HuH-7 (cell line): ENCODE measurements at places on chromosomes 2 and 18.

DNA sequence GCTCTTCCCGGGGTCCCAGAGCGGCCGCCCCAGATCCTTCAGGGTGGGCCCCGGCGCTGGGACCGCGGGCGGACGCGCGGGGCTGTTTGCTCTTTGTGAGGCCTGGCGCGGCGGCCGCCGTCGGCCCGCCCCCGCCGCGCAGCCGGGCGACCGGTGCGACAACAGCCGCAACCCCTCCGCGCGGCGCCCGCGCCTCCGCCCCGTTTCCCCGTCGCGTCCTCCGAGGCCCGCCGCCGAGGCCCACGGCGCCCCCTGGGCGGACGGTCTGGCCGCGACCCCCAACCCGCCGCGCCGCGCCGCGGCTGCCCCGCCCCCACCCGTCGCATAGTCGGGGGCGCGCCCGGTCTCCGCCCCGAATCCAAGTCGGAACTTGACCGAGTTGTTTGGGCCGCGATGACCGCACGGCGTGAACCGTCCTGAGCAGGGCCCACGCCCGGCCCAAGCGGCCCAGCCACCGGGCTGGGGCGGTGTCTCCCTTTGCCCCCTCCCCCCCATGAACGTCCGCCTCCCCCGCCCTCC, 448 bp downstream of the YPEL5 start:
- no peak for DNase-seq

DNA sequence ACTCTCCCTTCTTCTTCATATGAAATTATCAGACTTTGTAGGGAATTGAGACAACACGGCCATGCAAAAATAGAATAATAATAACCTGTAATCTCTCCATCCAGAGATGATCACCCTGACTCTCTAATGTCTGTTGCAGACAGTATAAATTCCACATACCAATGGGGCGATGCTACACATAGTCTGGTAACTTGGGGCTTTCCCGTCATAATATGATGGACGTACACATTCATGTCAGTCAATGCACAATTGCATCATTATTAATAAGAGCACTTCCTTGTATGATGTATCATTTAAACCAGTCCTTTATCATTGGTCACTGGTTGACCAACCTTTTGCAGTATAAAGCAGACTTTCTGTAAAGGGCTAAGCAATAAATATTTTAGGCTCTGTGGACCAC, 39.5 kb upstream of the SCLY start:
- DNase-seq: no peak

GRCh38 chr2:54836477-54836876, 113.0 kb downstream of the EML6 start:
- DNase-seq: no peak

DNA sequence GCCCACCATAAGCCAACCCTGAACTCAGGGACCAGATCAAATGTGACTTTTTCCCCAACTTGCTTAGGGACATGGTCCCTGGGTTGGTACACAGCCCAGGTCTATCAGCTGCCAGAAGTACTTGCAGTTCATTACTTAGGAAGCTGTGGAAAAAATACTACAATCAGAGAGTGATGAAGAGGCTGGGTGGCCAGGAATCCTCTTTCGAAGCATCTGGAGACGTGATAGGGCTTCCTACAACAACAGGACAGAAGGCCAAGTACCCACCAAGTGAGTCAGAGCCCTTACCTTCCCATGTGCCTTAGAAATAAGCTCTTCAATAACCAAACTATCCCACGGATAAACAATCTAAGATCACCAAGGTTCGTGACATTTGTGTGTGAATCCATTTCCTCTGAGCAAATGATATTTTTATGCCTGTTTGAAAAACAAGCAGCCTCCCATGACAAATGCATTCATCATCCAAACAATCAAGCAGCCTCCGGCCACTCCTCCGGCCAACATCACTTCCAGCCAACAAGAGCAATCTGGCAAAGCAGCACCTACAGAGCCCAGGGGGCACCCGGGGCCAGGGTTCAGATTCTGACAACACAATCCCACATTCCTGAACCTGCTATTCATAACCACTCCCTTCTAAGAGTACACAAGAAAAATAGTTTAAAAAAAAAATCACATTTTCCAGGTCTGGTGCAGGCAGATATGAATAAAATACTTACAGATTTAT, 26.4 kb downstream of the TBC1D8 start:
- DNase-seq: peak; percentile 59

DNA sequence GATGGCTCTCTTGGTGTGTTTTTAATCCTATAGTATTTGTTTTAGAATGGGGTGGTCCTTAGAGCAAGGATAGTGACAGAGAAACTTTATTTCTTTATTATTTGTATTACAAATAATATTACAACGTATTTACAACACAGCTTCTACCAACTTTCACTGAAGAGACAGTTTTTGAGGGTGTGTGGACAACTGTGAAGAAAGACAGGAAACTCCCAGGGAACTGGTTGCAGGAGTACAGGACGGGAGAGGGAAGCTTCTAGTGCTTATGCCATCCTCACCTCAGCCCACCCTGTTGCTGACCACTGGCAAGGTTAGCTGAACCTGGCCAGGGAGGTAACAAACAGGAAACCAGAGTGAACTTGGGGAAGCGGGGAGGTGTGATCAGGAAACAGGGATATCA, 251.7 kb downstream of the BCL11A start:
- DNase-seq: no peak

GRCh38 chr2:241701399-241702154, at the start of gene ING5:
ING5 (plus strand) TSS chr2:241702039; CDS start chr2:241702066, 27 bp downstream.
- peak; percentile 82 for DNase-seq

DNA sequence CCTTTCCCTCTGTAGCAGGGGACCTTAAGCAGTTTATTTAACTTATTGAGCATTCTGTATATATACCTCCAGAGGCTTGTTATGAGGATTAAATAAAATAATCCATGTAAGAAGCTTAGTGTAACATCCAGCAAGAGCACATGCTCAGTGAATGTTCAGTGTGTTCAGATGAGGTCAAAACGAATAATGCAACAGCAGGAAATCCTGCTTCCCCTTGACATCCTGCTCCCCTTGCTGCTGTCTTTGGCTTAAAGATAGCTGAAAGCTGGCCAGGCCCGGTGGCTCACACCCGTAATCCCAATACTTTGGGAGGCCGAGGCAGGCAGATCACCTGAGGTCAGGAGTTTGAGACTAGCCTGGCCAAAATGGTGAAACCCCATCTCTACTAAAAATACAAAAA, 68.7 kb downstream of the COL4A4 start:
- DNase-seq: no peak

GRCh38 chr2:44680424-44680971, 261.0 kb upstream of the SIX3 start:
- no peak for DNase-seq

- no peak for DNase-seq
Observed at GRCh38 chr2:80815259-80815658, 510.7 kb upstream of the LRRTM1 start.

GRCh38 chr2:236684504-236685256, 115.1 kb downstream of the ACKR3 start:
- no peak for DNase-seq

DNA sequence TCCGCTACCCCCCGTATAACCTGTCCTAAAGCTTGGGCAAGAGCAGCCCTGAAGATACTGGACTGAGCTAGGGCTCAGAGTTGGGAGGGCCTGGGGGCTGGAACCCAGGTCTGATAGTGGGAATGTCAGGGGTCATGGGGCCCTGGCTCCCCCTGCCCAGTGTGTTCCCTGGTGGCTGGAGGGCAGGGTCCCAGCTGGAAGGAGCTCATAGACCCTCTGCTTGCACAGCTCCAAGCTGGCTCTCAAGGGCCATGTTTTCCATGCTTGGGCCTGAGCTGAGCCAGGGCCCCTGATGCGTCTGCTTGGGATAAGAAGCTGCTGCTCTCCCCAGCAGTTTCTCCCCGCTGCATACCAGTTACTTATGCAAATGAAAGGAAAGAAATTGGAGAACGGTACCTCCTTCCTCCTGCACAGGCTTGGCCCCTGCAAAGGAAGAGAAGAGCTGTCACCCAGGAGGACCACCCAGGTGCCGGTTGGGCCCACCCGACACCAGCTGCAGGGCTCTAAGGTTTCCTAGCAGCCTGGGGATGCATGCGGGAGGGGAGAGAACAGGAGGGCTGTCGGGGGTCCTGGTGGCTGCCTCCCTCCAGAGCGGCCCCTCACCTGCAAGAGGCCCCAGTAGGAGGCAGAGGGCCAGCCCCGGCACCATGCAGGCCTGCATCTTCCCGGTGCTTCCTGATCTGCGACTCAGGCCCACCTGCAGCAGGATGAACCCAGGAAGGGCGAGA, 628 bp downstream of the OTOS start:
- no peak for DNase-seq

- DNase-seq: peak; percentile 25
Observed at GRCh38 chr2:78992807-78993517, 32.5 kb upstream of the REG3G start.

GRCh38 chr2:232937278-232937906, 67.3 kb downstream of the SNORC start:
- peak; percentile 53 for DNase-seq

DNA sequence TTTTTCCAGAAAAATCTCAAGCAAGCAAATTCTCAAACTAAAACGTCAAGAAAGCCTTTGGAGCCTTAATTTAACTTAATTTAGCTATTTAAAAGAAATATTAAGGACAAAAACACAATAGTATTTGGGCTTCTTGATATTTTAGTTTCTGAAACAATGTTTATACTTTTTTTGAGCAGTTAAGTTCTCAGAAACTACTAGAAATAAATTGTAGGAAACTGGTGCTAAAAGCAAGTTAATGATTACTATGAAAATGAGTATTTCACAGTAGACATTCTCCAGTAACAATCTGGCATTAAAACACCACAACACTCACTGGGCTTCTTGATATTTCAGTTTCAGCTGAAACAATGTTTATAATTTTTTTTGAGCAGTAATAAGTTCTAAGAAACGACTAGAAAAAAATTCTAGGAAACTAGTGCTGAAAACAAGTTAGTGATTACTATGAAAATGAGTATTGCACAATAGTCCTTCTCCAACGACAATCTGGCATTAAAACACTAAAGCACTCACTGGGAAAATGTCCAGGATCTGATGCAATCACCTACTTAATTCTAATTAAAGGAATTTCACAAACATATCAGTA, 45.1 kb downstream of the TRAK2 start:
- DNase-seq: peak; percentile 17

- DNase-seq: no peak
Observed at GRCh38 chr2:56812432-56812831, 628.6 kb downstream of the CCDC85A start.

GRCh38 chr2:2942225-2942624, 435.4 kb downstream of the EIPR1 start:
- no peak for DNase-seq

DNA sequence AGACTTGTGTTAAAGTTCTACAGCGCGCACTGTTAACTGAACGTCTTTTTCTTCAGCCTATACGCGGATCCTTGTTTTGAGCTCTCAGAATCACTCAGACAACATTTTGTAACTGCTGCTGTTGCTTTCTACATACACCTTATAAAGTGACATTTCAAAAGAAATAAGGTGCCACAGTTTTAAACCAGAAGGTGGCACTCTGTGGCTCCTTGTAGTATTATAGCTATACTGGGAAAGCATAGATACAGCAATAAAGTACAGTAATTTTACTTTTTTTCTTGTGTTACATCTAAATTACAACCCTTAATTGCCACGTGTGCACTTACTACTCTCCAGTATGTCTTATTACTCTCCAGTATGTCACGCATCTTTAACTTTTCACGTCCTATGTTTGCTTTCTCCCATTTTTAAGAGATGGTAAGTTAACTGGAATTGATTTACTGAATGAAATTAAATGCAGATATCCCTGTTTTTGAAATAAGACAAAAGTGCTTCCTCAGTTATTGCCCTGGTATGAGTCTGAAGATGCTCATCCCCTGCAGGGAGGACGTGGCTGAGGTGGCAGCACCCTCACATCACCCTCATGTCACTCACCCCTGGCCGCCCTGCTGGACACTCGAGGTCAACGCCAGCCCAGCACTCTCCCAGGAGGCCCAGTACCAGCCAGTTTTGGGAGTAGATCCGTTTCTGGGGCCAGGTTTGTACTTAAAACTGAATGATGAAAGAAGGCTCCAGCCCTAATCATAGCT, 37.8 kb downstream of the GORASP2 start:
- DNase-seq: peak; percentile 42

DNA sequence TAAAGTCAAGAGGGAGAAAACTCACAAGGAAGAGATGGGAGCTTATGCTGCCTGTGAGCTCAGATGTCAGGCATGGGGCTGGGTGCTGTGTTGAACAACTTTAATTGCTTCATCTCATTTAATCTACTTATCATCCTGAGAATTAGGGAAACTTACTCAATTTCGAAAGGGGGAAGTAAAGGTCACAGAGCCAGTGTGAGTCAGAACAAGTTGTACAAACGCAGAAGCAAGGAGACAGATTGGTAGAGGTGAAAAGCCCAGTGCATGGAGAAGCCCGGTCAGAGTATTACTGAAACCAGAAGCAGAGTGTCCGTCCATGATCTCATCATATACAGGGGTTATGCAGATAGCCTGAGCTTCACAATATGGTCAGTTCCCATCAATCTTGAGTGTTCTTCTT, 281.1 kb upstream of the POU3F3 start:
- no peak for DNase-seq

- DNase-seq: no peak
Observed at GRCh38 chr2:1744446-1745170, at the start of gene PXDN. PXDN (minus strand) TSS chr2:1744515; CDS start chr2:1744455, 60 bp downstream.

GRCh38 chr2:240930096-240930630, 24.0 kb downstream of the CROCC2 start:
- no peak for DNase-seq

- peak; percentile 66 for DNase-seq
Observed at GRCh38 chr2:60560734-60561644, 7.5 kb upstream of the BCL11A start.

DNA sequence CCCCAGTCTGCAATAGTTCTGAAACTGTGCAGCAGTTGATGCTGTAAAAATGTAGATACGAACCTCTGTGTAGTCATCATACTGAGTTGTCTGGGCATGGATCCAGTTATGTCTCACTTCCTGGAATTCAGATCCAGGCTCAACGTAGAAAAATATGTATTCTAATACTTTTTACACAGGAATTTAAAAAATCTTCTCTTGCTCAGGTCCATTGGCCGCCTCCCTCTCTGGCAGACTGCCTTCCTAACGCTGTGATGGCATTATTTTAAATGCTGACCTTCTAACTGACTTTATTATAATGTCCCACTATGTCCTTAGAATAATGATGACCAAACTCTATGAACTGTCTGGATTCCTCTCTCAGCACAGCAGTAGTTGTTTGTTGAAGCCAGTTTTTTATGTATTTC, 119.6 kb downstream of the FEZ2 start:
- no peak for DNase-seq

- no peak for DNase-seq
Observed at GRCh38 chr2:73614997-73615396, 27.2 kb downstream of the NAT8 start.

DNA sequence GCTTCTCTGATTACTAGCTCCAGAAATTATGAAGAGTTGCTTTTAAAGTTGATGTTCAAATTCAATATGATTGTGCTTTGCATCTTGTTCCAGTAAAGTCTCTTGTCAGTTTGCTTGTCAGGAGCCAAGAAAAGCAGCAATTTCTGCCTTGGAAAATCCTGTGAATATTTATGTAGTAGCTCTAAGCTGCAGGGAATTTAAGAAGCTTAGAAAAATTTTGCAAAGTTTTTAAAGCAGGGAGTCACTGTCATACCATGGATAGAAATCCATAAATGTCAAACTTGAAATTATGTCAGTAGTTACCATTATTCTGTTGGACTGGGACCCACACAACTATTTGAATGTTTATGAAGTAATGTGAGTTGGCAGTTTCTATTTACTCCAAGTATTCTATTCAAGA, 169.3 kb downstream of the TMEM200C start:
- no peak for DNase-seq

- no peak for DNase-seq
Observed at GRCh38 chr2:133863106-133863800, 295.0 kb upstream of the NCKAP5 start.

- DNase-seq: no peak
Observed at GRCh38 chr2:147273628-147274027, 571.2 kb upstream of the ACVR2A start.

GRCh38 chr2:8462899-8463648, 218.8 kb upstream of the ID2 start:
- no peak for DNase-seq
